ENCODE measurements at places on chromosomes 7 and 10. TPM values are rescaled to one million over a fixed set of nuclear protein-coding genes. Genes with fewer than 3 reads are reported as not detected.

The ZDHHC6 gene
- total RNA-seq, result 27.6 TPM

The ARPC1A gene
- total RNA-seq, result 192 TPM

The SLC39A12 gene
- total RNA-seq, result not detected

The SLC26A5 gene
- total RNA-seq, result not detected

The HMX2 gene
- not detected for total RNA-seq
